Cerebellum (tissue), 4 donors: ENCODE measurements at places on chromosomes 7 and 10. TPM values are rescaled to one million over a fixed set of nuclear protein-coding genes. Genes with fewer than 3 reads are reported as not detected.

Gene ZP3
- total RNA-seq = 0.45 TPM

Gene C7orf57
- 2.4 TPM for total RNA-seq

Gene FZD8
- total RNA-seq = 5.9 TPM

Gene EPO
- total RNA-seq = not detected

Gene FAM107B
- 49.0 TPM for total RNA-seq

Gene TMEM273
- total RNA-seq = 2.8 TPM

Gene C10orf53
- total RNA-seq = 0.18 TPM

Gene CFAP43
- 9.1 TPM for total RNA-seq

Gene ARPC1B
- total RNA-seq = 14.4 TPM

Gene GALNT17
- total RNA-seq = 41.3 TPM

Gene LYZL1
- not detected for total RNA-seq

Gene FGFBP3
- total RNA-seq = 23.3 TPM

Gene COL28A1
- total RNA-seq = 6.2 TPM

Gene EPHA1
- total RNA-seq = 1.6 TPM

Gene SPDYE16
- total RNA-seq = 0.27 TPM

Gene CALHM3
- total RNA-seq = not detected

Gene TRIL
- total RNA-seq = 24.3 TPM

Gene FFAR4
- total RNA-seq = 0.18 TPM

Gene COL1A2
- total RNA-seq = 233 TPM

Gene PRKAR2B
- 76.4 TPM for total RNA-seq

Gene TMEM184A
- total RNA-seq = 0.18 TPM

Gene IFIT3
- total RNA-seq = 2.4 TPM

Gene CCAR1
- 52.4 TPM for total RNA-seq

Gene PNLIP
- not detected for total RNA-seq

Gene FBXO24
- total RNA-seq = 0.45 TPM

Gene LAMB4
- total RNA-seq = 0.64 TPM

Gene GLI3
- total RNA-seq = 11.6 TPM

Gene TUBAL3
- 0.27 TPM for total RNA-seq

Gene NPY
- total RNA-seq = 10.5 TPM

Gene MRC1
- total RNA-seq = 5.5 TPM

Gene LIPN
- total RNA-seq = not detected

Gene MASTL
- 14.0 TPM for total RNA-seq

Gene INPP5F
- 112 TPM for total RNA-seq

Gene CTAGE6
- 0.36 TPM for total RNA-seq

Gene VSTM4
- total RNA-seq = 10.4 TPM

Gene ZNF503
- total RNA-seq = 1.2 TPM

Gene NODAL
- total RNA-seq = 1.00 TPM

Gene ICA1
- total RNA-seq = 18.3 TPM

Gene GIMAP8
- 2.5 TPM for total RNA-seq

Gene PHF14
- total RNA-seq = 206 TPM

Gene HOXA13
- total RNA-seq = not detected

Gene CPA2
- not detected for total RNA-seq

Gene SORCS1
- 25.6 TPM for total RNA-seq

Gene C7orf25
- 13.7 TPM for total RNA-seq

Gene NPC1L1
- not detected for total RNA-seq

Gene STEAP1
- total RNA-seq = 2.2 TPM

Gene HMX3
- total RNA-seq = not detected

Gene HACD1
- total RNA-seq = 16.2 TPM

Gene CALCR
- total RNA-seq = 0.45 TPM

Gene DKK1
- total RNA-seq = 2.0 TPM

Gene PIK3AP1
- 2.1 TPM for total RNA-seq

Gene ITIH5
- 19.4 TPM for total RNA-seq

Gene HOXA1
- total RNA-seq = not detected

Gene SMIM30
- total RNA-seq = 24.3 TPM

Gene CELF2
- total RNA-seq = 122 TPM

Gene GRID1
- 15.8 TPM for total RNA-seq

Gene EBLN1
- not detected for total RNA-seq
